ENCODE measurements at places on chromosomes 11 and 22. TPM values are rescaled to one million over a fixed set of nuclear protein-coding genes. Genes with fewer than 3 reads are reported as not detected.

Gene TOMT
- not detected for total RNA-seq

Gene HIC2
- 44.3 TPM for total RNA-seq

Gene BTG4
- not detected for total RNA-seq

Gene RAG2
- not detected for total RNA-seq

Gene ILK
- total RNA-seq = 121 TPM

Gene MYO7A
- total RNA-seq = 2.1 TPM

Gene MS4A2
- not detected for total RNA-seq

Gene ARHGAP42
- total RNA-seq = 21.6 TPM

Gene SULT4A1
- total RNA-seq = 6.3 TPM
